ENCODE measurements at places on chromosomes 3 and 15.

GRCh38 chr3:721086-721485 is 371.7 kb upstream of the CNTN6 start:
- DNase-seq: no peak

- DNase-seq: no peak
Measured at GRCh38 chr15:88852476-88852875, 42.9 kb downstream of the HAPLN3 start.

DNA sequence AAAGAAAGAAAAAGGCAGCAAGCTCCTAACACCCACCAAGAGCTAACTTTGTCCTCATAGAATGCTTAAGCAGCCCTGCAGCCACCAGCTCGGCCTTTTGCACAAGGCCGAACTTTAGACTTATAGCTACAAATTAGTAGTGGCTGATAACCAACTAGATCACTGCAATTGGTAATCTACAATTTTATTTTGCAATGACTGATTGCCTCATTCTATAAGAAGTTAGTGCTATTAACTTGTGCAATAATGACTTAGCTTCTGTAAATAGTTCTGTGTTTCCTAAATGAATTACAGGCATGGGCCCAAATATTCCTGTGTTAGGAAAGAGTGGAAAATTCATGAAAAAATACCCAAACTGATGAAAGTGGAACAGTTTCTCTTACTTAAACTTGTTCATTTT is 284.8 kb upstream of the CFAP20DC start:
- no peak for DNase-seq

GRCh38 chr15:93071469-93071936 is 17.5 kb downstream of the RGMA start:
- no peak for DNase-seq

DNA sequence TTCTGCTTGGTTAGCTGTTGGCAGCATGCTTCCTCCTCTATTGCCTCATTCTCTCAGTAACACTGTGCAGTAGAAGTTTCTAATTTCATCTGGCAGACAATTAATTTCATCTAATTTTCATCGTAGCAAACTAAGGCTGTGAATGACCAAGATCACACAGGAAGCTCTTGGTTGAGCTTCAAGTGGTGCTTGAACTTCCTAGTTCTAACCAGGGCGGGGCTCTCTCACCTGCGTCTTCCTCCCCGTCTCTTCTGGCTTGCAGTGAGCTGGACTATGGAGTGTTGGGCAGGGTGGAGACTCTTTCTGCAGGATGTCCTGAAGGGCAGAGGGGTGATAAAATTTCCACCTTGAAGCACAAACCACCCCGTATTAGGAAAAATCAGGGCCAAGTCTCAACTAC is 2.0 kb upstream of the IL16 start:
- DNase-seq: no peak

DNA sequence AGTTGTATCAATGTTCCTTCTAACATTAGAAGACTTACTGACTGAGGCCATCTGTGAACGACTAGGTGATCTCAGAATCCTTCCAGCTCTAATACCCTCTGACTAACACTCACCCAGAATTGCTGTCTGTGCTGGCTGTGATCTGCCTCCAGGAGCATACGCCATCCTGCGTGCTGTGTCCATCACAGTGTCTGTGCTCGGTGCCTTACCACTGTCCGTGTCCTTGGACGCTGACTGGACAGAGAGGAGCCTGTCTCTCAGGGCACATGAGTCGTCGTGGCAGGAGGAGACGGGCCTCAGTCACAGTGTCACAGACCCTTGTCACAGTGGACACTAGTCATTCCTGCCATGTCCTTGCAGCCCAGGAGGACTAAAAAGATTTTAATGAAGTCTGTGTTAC is 83.1 kb downstream of the LMLN start:
- DNase-seq: no peak

DNA sequence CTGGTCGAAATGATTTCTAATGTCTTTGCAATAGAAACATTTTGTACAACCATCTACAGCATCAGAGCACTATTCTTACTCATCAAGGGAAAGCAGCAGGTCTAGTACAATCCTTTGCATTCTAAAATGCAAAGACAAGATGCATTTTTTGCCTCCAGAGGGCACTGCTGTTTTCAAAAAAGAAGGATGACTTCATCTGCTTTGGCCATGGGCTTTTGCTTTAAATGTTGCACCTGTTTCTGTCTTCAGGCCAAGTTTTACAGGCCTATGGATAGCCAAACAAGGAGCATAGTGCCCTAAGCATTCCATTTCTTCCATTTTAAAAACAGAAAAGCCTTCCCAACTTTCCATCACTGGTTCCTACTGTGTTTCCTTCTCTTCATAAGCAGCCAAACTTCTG is 3.4 kb downstream of the PARP9 start:
- no peak for DNase-seq

- DNase-seq: no peak
Measured at GRCh38 chr3:174342171-174342570, 517.0 kb upstream of the NAALADL2 start.

DNA sequence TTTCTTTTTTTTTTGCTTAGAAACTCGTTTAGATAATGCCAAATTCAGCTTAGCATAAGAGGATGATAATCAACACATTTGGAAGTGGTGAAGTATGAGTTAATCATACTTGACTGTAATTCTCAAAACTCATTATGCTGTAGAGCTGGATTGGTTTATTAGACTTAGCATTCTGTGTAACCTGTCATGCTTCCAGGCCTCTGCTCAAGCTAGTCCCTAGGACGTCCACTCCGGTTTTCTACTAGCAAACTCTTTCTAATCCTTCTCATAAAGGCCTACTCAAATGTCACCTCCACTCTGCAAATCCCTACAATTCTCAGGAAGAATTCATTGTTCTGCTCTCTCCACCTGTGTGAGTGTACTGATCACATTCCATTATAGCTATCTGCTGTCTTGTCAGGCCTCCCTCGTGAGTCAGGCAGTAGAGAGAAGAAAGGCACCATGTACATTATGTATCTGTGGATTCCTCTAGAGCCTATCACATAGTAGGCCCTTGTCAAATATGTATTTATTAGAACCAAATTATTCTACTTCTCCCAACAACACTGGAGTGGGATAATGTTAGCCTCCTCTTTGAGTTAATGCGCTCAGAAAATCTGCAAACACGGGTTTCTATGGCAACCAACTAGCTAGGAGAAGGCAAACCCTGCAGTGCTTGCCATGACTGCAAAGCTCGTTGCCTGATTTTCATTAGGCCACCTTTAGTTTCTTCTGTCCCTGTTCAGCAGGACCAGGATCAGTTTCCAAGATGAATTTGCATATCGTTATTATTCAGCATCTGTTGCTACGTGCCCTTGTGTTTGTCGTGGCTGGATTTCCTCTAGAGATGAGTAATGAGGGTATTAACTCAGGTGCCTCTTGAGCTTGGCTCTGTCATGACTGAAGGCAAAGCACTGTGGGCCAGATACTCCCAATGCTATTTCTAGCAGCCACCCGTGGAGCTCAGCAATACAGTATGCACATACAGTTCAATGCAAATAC is 30.7 kb downstream of the ATP13A5 start:
- DNase-seq: no peak

DNA sequence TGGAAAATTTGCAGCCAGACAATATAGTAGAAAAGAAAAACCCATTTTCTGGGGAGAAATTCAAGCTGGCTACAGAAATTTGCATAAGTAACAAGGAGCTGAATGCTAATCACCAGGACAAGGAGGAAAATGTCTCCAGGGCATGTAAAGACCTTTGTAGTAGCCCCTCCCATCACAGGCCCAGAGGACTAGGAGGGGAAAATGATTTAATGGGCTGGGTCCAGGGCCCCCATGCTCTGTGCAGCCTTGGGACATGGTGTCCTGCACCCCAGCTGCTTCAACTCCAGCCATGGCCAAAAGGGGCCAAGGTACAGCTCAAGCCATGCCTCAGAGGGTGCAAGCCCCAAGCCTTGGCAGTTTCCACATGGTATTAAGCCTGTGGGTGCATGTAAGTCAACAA is 197.6 kb upstream of the POU1F1 start:
- no peak for DNase-seq

- DNase-seq: no peak
Measured at GRCh38 chr3:143078883-143079282, 40.7 kb upstream of the CHST2 start.

DNA sequence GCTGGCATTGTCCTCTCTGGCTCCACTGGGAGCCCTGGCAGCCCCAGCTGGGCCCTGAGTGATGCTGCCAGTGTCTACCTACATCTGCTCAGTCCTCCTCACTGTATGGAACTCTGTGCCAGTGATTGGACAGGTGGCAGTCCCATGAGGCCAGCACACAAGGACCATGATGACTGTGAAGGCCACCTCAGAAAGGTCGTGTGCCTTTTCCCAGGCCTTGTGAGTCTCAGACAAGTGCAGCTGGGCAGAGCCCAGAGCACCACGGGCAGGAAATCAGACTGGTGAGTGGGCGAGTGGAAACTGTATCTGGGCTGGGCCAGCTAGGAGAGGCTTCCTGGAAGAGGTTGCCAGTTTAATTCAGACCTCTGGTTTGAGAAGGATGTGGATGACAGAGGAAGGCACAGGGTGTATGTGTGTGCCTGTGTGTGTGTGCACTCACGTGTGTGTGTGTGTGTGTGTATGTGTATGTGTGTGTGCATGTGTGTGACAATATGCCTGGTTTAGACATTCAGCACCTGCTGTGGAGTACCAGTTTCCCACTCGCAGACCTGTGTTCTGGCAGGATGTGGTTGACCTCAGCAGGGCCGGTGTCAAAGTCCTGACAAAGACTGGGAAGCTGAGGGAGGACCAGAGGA is 7.0 kb downstream of the MAPKAPK3 start:
- no peak for DNase-seq

GRCh38 chr15:95401587-95401986 is 928.9 kb upstream of the NR2F2 start:
- no peak for DNase-seq

- no peak for DNase-seq
Measured at GRCh38 chr3:55362210-55362960, 124.7 kb downstream of the WNT5A start.

DNA sequence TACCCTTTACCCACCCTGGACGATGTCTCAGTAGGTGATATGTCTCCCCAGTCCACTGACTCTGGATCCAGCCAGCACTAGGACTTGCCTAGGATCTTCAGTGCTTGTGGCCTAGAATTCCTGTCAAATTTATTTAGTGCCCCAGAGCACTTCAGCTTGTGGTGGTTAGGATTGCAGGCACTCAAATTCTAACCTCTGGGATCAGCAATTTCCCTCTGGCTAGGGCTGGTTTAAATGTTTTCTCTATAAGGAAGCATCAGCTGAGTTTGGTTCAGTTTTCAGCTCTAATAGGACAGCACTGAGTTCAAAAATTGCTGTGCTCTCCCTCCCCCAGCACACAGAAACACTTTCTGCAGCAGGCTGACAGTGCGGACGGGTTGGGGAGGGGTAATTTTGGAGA is 8.1 kb downstream of the OR5H6 start:
- no peak for DNase-seq

DNA sequence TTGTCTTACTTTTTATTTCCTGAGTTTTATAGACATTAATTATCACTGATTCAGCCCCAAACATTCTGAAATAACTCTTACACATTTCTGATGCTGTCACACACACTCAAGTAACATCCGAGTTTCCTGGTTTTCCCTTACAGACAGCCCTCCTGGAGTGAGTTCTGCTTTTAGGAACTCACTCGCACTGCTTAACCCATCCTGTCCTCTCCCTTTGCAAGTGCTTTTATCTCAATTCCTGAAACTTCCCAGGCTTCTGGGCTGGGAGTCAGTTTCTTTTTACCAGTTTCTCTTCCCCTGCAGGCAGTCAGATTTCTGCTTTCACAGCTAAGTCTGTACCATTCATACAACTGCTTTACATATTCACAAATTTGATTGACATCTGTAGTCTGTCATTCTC is 15.6 kb upstream of the SH3GL3 start:
- DNase-seq: no peak

DNA sequence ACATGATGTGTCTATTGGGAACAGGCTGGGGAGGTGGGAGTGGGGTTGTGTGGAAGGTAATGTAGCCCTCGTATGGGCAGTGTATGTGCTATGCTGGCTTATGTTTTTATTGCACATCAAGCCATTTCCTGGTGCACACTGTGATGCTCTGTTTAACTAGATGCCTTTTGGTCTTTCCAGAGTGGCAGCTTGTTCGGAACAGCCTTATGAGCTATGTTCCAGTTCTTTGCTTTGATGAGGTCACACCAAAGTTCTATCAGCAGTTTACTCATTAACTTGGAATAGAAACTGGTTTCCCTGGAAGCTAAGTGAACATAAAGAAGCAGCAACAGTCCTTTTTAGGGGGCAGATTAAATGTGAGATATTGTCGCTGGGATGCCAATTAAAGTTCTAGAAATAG is 133.9 kb downstream of the DIPK2A start:
- no peak for DNase-seq

DNA sequence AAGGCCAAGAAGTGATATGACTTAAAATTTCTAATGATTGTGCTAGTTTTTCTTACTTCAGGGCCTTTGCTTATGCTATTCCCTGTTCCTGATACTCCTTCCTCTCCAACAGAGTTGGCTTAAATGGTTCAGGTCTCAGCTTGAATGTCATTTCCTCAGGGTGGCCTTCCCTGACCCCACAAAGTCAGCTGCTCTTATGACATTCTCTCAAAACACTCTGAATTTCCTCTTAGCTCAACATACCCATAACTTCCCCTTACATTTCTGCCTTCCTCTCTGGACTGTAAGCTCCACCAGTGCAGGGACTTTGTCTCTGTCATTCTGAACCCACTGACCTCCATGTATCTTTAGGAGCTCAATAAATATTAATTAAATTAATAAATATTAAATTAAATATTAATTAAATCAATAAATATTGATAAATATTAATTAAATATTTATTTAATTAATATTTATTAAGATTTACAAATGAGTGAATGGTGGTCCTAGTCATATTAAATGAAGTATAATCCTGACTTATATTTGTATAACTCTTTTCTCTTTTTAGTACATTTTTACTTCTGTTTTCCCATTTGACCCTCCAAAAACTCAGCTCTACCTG is 17.9 kb upstream of the TMCC1 start:
- no peak for DNase-seq

GRCh38 chr3:59908701-59909100 is 858.9 kb upstream of the CFAP20DC start:
- DNase-seq: no peak

GRCh38 chr3:138941259-138941885 is 5.6 kb downstream of the FOXL2 start:
- DNase-seq: no peak

DNA sequence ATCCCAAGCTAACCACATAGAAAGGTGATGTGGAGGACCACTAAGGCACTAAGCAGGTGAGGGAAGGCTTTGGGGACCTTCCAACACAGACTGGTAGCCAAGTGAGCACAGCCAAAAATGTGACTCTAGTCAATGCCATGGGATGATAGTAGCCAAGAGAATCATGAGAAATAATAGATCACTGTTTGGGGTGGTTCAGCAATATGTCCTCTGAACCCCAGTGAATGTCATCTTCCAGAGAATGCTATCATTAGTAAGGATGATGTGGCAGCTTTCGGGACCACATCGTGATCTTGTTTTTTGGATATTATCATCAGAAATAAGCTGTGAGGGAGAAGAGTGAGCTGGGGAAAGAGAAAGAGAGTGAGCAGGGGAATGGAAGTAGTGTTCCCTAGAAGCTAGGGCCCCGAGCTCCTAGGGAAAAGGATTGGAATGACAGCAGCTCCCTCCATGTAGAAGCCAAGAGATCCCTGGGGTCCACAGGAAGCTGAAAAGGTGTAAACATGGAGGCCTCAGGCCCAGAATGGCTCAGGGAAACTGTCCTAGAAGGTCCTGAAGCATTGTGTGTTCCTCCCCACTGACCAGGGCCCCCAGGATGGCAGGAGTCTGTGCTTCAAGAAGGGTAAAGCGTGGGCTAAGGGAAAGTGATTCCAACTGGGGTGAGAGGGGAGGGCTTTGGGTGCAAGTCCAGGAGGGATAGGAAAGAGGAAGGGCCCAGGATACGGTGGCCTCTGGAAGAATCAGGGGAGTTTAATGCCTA is 56.6 kb upstream of the KLF13 start:
- DNase-seq: no peak
